ENCODE measurements at places on chromosomes 1 and 21.

DNA sequence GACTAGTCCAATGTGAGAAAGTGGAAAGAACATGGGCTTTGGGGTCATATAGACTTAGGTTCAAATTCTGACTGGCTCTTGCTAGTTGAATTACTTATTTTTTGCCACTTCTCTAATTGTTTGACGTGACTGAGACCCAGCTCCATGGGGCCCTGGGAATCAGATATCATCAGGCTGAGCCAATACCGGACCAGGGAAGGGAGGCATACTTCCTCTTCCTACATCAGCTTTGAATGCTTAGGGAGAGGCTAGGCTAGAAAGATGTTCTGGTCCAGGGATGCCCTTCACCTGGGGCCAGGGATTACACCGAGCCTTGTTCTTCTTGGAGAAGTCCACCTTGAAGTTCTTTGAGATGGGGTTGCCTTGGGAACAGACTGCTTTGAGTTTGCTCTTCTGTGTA, 3.7 kb upstream of the NR1I3 start:
- DNase-seq = no peak

GRCh38 chr1:150309758-150310508, 11.4 kb upstream of the PRPF3 start:
- DNase-seq = peak; percentile 25

DNA sequence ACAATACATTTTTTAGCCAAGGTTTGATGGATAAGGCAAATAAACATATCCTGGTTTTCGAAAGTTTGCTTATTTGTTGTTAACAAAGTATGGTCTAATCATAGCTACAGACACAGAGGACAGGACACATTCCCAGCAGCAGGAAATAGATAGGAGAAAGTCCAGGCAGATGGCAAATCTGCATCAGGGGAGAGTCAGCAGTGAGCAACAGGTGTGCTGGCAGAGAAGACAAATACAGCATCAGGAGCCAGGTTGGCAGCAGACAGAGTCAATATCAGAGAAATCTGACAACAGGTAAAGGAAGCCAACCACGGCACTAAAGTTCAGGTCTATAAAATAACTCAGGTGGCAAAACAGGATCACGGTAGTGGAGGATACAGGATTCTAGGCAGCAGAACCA, 210.7 kb upstream of the PTBP2 start:
- DNase-seq = no peak

GRCh38 chr1:55716610-55717009, 501.4 kb upstream of the USP24 start:
- DNase-seq = no peak

DNA sequence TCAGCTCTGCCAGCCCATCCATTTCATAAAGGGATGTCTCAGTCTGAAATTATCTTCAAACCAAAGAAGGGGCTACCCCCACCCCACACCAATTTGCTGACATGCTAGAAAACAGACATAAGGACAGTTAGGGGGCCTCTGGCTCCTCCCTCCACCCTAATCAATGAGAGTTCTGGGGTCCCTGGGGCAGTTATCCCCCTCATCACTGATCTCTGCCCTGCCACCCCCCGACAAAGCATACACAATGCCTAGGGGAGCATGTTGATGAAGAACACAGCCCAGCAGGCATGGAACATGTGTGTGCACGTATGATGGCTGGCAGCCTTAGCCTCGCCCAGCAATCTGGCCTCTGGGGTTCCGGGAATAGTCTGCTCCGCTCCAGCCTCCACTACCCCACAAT, 58.9 kb downstream of the RHBG start:
- no peak for DNase-seq

- DNase-seq = peak; percentile 95
Observed at GRCh38 chr1:45583666-45584350, at the start of gene NASP. TSS of gene NASP (plus strand) at chr1:45584041. CDS start at chr1:45584147, 106 bp downstream.

DNA sequence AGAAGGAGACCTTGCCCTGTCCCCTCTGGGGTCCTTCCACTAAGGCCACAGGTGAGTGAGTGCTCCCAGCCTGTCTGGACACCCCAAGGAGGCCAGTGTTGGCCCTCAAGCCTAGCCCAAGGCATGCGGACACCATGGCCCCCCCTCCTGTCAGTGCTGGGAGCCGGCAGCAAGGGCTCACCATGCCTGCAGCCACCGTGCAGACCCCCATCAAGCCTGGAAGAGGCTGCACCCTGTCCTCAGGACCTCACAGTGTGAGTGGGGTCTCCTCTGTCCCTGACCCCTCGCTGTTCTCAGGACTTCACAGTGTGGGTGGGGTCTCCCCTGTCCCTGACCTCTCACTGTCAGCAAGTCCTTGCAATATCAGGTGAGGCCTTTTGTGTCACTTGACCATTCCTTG, 33.2 kb upstream of the PRSS38 start:
- no peak for DNase-seq

- peak; percentile 73 for DNase-seq
Observed at GRCh38 chr1:56070601-56071000, 508.8 kb downstream of the PLPP3 start.

DNA sequence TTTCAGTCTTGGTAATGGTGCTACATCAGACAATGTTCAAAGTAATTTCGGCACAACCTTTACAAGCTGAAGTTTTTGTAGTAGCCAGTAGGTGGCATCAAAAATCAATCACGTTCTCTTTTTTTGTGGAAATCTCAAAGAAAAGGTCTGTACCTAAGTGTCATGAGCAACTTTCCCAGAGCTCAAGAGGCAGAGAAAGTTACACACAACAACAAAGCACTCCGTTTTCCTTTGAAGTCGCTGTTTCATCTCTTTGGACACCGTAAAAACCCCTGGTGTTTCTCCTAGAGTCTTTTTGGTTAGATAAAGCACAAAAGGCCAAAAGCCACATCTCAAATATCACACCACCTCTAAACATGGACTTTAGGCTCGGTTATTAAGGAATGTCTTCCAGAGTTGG, 131.6 kb downstream of the LHX8 start:
- peak; percentile 4 for DNase-seq

DNA sequence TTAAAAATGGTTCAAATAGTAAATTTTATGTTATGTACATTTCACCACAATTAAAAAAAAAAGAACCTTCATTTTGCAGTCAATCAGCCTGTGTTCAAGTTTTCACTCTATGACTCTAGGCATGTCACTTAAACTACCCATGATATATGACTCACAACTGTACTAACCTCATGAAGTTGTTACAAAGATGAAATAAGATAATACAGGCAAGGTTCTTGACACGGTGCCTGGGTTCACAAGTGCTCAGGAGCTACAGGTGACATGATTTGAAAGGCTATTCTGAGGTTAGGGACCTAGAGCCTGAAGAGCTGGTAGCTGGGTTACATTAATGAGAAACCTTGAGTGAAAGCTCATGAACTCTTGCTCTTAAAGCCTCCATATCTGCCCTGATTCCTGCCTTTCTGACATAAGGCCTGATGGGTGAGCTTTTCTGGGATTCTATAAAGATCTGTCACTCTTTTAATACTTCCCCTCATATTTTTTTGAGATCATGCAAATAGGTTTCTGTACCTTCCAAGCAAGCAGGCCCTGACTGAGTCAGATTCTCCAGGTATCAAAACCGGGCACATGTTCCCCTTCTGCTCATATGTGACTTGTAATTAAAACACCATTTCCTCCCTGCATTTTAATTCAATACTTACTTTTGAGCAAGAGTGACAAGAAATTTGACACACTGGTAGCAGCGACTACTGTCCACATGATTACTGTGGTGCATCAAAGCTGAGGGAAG, 34.0 kb downstream of the PCSK9 start:
- no peak for DNase-seq

GRCh38 chr1:81231729-81232038, 569.0 kb upstream of the ADGRL2 start:
- DNase-seq = no peak

GRCh38 chr1:59354709-59355337, 57.9 kb downstream of the FGGY start:
- DNase-seq = peak; percentile 26

GRCh38 chr1:12436817-12437599, 181.0 kb downstream of the DHRS3 start:
- DNase-seq = no peak

GRCh38 chr1:108010581-108010980, 45.6 kb upstream of the VAV3 start:
- no peak for DNase-seq

DNA sequence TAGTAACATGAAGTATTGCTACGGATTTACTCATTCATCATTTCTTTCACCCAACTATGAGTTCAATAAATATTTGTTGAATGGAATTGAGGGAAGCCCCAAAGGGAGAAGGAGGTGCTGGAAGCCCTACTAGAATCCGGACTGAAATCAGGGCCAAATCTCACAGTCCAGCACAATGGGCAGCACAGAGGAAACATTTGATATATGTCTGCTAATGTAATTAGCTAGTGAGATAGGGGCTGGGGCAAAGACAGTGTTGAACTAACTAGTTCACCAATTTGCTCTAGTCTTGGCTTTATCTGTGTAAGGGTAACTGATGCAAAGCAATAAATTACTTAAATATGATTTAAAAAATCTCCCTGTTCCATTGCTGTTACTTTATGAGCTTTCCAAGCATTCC, 26.1 kb upstream of the SLC30A1 start:
- DNase-seq = no peak

GRCh38 chr1:171636141-171636540, 14.1 kb downstream of the MYOCOS start:
- DNase-seq = no peak

GRCh38 chr1:111516005-111516535, 12.6 kb upstream of the ADORA3 start:
- DNase-seq = peak; percentile 37

GRCh38 chr1:204211046-204211445, 2.7 kb downstream of the GOLT1A start:
- no peak for DNase-seq

DNA sequence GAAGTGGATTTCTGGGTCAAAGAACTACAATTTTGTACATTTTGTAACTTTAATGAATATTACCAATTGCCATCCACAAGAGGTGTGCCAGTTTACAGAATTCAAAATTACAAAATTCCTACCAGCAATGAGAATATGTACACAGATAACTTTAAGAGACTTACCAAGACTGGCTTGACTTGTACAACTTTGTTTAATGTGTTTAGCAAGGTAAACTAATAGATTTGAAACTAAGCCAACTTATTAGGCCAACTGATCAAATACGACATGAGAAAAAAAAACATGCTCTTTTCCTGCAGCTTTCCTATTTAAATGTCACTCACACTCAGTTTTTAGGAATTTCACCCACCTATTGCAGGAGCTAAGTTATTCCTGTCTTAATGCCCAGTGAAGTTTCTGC, 11.4 kb downstream of the EXOC8 start:
- no peak for DNase-seq

GRCh38 chr1:101064697-101065096, 39.1 kb upstream of the DPH5 start:
- DNase-seq = no peak

GRCh38 chr1:61253912-61254633, 171.7 kb downstream of the NFIA start:
- DNase-seq = no peak

DNA sequence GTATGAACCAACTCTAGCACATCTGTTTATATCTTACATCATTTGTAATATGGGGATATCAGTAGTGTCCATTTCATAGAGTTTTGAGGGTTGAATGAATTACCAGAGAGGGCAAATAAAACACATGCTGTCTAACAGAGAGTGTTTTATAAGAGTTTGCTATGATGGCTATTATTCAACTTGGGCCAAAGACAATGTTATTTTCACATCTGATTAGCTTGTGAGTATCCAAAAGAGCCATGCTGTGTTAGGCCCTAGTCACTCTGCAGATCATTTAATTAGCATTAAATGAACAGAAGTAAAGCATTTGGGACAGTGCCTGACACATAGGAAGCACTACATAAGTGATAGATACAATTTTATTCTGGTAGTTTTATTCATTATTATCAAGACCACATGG, 4.2 kb upstream of the RNF11 start:
- DNase-seq = no peak

GRCh38 chr21:45912611-45913417, 68.8 kb upstream of the COL6A1 start:
- no peak for DNase-seq

DNA sequence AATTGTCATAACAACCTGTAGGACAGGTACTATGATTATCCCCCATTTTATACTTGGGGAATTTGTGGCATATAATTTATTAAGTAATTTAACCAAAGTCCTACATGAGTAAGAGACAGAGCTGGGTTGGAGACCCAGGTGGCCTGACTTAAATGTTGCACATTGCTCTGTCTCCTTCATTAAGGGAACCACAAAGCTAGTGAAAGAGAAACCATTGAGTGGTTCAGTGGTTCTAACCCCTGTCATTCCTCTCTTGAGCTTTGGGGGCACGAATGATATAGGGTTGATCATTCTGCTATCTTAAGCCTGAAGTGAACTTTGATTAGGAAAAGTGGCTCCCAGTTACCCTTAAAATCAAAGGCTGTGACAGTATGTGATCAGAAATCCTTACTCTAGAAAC, 5.3 kb upstream of the MAP3K7CL start:
- no peak for DNase-seq

GRCh38 chr1:242432491-242433095, 91.9 kb downstream of the PLD5 start:
- no peak for DNase-seq

DNA sequence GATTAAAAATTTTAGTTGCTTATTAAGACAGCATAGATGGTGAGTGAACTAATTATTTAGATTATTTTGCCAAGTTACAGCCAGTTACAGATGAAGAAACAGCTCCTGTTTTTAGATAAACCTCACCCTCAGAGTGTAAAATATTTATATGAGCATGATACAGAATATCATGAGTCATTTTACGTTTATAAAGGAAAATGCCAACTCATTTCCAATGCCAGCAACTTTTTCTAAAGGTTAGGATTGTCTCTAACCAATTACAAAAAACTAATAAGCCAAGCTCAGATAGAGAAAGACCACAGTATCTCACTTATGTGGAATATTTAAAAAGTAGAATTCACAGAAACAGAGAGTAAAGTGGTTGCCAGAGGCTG, 590.1 kb downstream of the LTN1 start:
- DNase-seq = no peak

DNA sequence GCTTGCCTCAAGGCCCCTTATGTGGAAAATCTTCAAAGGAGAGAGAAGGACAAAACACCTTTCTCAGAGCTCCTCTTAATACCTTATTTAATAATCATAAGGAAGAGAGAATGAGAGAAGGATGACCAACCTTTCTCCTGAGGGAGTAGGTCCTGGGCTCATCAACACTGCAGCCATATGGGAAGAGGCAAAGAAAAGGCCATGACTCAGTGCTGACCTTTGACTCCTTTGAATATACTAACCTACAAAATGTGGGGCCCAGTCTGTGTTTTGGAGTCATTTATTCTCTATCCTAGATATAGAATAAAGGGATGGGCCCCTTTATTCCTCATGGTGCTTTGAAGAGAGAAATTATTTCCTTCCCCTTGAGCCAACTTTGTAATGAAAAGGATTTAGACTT, 38.3 kb downstream of the CAMSAP2 start:
- no peak for DNase-seq
